NCI-H2081 (cell line): ENCODE measurements at places on chromosomes 11 and 22.
A peak's percentile ranks its signal among the peaks of the same experiment; 100 is the strongest.

DNA sequence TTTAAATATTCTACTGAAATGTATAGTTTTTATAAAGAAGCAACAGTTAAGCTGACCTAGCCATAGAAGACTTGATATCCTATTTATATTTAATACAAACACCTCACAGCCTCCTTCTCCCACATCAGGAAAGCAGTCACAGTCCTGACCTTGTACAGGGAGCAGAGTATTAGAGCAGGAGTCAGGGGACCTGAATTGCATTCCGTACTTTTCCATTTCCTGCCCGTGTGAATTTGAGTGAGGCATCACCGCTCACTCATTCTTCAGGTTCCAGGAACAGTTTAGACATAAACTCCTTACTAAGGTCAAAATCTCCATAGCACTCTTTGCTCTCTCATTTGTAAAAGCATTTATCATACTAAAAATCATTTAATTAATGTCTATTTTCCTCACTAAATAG, 482.5 kb upstream of the FAT3 start:
- no peak for DNase-seq

DNA sequence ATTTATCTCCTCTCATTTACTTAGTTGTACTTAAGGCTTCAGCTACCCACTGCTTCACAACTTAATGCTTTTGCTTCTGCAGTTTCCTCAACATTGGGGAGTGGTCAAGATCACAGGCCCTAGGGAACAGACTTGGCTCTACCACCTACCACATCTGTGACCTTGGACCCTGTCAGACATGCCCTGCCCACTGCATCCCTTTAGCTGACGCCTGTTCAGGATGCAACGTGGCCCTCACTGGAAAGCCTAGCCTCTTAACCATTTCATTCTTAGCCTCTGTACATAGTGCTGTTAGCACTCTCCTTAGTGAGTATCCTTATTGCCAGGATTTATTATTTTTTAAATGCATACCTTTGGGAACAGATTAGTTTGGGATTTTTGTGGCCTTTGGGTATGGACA, 34.4 kb downstream of the TNRC6B start:
- DNase-seq, result no peak

GRCh38 chr11:10318527-10318802, 13.6 kb downstream of the ADM start:
- DNase-seq, result peak; percentile 79

DNA sequence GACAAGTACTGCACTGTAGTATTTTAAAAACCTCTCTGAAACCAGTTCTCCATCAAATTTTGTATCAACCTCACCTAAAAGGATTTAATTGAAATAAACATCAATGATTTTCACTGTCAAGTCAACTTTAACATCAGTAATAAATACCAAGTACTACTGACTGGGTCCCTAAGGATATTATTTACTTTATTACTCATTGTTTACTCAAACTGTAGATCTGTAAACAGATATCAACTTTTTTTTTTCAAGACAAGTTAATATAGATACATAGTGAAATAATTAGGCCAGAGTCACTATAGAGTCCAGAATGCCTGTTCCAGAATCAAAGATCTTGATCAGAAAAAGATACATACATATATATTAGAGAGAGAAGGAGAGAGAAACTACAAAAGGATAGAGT, 1.6 kb downstream of the RNF141 start:
- no peak for DNase-seq

GRCh38 chr22:28833276-28833923, 33.0 kb upstream of the XBP1 start:
- no peak for DNase-seq

- DNase-seq, result no peak
Measured at GRCh38 chr11:36577373-36577772, 9.6 kb downstream of the RAG1 start.

- DNase-seq, result no peak
Measured at GRCh38 chr22:36405671-36406538, 18.1 kb upstream of the MYH9 start.

GRCh38 chr22:49976439-49977175, 16.0 kb downstream of the PIM3 start:
- DNase-seq, result no peak

DNA sequence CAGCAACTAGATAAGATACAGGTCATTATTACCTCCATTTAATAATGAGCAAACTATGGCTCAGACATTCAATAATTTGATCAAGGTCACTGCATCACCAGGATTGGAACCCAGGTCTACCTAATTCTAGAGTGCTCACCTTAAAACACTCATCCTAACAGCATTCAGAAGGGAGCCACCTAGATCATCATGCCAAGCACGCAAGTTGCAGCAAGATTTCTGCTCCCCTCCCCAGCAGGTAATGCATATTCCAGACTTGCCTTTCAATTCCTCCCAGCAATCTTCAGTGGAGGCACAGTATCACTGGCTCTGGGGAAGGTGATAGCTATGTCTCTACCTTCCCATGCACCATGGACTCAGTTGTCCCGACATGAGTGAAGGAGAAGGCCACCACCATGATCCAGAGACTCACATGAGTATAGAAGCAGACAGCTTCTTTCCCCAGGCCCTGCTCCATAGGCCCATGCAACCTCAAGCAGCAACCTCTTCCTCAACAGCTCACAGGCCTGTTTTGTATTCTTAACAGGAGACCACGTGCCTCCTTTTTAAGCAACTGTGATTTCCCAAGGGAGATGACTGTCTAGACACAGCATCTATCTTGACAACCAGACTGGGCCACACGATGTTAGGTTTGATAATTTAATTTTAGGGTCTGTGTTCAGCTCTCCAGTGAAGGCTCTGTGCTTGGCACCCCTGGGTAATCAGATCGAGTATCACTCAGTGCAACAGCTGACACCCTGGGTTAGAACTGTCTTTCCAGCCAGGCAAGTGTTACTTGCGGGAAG, 36.4 kb downstream of the RAB30 start:
- DNase-seq, result no peak

DNA sequence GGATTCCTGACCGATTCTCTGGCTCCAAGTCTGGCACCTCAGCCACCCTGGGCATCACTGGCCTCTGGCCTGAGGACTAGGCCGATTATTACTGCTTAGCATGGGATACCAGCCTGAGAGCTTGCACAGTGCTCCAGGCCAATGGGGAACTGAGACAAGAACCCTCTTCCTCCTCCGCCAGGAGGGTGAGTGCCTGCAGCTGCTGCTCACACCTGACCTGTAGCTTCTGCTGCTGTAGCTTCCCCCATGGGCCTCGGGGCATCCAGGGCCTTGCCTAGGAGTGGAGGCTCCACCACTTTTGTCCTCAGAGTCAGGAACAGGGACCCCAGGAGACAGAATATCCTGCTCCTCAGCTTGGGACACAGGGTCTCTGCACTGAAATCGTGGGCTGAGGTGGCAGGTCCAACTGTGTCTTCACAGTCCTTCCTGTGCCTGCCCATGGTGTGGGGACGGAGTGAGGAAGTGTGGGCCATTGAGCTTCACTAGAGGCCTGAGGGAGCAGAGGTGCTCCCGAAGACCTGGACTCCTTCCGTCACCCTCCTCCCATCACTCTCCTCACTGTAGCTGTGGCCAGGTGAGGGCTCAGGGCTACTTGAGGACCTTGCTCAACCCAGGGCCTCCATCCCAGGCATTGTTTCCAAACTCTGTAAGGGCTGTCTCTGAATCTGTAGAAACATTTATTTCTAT, 103.8 kb downstream of the ZNF280B start:
- no peak for DNase-seq

DNA sequence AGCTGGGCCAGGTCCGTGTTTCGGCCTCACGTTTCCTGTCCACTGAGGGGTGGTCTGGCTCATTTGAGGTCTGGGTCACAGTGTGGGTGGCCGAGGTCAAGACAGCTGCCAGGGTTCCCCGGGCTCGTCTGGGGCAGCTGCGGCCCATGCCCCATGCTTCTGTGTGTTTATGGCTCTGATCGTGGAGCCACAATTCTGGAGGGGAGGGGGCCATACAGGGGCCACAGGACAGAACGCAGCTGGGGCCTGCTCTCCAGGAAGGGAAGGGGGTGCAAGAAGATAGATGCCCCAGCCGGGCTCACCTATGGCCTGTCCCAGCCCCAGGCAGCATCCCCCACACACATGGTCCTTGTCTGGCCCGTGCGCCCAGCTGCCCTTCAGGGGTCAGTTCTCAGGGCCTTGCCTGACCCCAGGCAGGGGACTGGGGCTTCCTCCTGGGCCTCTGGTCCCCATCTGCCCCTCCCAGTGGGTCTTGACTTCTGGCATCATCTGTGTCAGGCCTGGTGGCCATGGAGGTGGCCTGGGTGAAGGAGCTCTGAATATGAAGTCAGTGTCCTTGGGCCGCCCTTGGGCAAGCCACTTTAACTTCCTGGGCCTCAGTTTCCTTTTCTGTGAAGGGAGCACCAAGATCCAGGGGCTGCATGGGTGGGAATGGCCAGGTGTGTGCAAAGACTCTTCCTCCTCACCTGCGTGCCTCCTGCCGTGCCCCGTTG, 8.4 kb downstream of the TSPAN32 start:
- DNase-seq, result no peak

DNA sequence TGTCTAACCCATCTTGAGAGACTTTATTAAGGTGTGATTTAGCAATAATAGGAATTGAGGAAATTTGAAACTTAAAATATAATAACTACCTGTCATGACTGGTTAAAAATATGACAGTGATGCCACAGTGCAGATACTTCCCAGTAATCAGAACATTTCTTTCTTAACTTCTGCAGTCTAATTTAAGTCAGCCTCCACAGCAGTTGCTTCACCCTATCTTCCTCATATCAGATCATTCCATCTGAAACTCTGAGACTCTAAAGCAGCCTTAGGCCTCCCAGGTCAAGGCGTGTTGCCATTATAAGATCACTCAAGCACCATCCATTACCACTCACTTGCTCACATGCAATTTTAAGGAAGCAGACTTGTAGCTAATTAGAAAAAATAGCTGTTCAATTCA, 302.2 kb downstream of the AASDHPPT start:
- no peak for DNase-seq

DNA sequence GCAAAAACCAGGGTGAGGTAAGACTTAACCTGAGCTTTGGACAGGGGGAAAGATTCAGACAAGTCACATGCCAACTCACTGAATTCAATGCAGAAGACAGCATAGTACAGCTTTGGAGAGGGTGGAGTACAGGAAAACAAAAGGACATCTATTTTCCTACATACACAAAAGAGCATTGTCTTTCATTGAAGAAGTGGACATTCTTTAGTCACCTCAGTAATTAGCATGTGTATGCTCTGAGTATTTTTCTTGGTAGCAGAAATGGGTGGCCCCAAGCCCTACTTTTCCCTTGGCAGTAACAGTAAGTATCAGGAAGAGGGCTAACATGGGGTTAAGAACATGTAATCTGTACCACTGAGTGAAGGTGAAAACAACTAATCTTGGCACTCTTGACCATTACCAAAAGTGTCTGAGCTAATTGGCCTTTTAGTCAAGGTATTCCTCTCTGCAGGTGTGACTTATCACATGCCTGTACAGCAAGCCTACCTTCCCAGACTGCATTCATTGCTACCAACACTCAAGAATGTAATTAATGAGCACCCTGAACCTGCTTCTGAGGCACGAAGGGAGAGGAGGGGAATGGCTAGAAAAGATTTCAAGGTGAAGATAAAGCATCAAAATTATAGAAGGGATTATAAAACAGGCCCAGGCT, 33.9 kb downstream of the SYTL2 start:
- no peak for DNase-seq

DNA sequence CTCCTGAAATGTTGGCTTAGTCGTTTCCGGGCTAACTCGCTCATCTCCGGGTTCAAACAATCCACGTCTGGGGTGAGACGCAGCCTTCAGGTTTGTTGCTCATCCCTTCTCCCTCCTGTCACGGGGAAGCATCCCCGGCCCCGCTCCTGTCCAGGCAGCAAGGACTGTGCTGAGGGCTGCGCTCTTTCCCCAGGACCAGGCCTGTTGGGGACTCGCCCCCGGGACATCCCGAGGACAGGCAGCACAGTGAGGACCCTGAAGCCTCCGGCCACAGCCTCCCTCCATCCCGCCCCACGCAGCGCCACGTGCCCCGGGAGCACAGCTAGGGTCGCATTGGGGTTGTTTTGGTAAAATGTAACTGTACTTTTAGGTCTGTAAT, 252.0 kb downstream of the BRD1 start:
- no peak for DNase-seq

- no peak for DNase-seq
Measured at GRCh38 chr22:45098056-45098455, 65.7 kb upstream of the NUP50 start.

GRCh38 chr22:25076336-25076735, 123.3 kb upstream of the CRYBB3 start:
- DNase-seq, result no peak

DNA sequence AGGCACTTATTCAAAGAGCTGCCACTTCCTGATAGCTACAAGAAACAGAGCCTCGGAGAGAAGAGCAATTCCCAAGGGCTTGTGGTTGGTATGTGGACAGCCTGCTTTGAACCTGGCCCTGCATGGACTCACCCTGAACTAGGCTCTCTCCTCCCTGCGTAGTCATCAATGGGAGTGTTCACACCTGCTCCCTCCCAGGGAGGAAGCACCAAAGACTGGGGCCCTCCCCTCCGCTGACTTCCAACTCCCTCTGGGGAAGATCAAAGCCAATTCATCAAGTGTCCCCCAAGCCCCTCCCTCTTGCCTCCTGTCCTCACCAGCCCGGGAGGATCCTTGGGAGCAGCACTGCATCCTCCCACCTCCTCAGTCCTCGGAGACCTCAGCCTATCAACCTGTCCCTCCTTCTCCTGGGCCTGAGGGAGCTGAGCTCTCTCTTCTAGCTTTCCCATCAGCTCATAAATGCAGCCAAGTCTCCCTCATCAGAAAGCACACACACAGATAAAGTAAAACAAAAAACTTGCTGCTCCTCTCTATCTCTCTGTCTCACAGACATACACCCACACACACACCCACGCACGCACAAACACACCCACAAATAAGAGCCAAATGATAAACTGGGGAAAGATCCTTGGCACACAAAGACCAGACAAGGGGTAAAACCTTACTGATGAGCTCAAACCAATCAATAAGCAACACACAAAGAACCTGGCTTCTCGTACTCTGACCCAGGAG, 3.3 kb downstream of the A4GALT start:
- no peak for DNase-seq

- no peak for DNase-seq
Measured at GRCh38 chr11:11731311-11732083, 109.7 kb upstream of the GALNT18 start.

GRCh38 chr22:20578707-20579106, 71.3 kb downstream of the MED15 start:
- no peak for DNase-seq

GRCh38 chr11:75147191-75147874, 3.6 kb upstream of the SLCO2B1 start:
- DNase-seq, result no peak

DNA sequence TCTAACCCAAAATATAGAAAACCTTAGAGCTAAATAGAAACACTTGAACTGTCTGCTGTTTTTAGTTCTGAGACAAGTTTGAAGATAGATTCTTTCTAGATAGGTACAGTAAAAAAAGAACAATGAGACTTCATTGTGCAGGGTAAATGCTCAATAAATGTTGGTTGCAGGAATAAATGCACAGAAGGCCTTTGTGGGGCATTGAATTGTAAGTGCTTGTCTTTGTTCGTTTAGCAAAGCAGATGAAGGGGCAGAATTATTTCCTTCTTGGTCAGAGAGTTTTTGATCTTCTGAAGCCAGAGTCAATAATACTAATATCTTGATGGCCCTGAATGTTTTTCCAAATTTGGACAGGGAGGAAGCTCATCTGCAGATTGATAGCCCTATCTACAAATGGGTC, 340.4 kb downstream of the OPCML start:
- DNase-seq, result no peak

GRCh38 chr22:32831584-32831983, 30.1 kb downstream of the TIMP3 start:
- no peak for DNase-seq

- DNase-seq, result no peak
Measured at GRCh38 chr11:102426000-102426399, 26.6 kb downstream of the TMEM123 start.
